ENCODE measurements at places on chromosomes 13 and 19. TPM values are rescaled to one million over a fixed set of nuclear protein-coding genes. Genes with fewer than 3 reads are reported as not detected.

Gene FXYD1
- 5.0 TPM for total RNA-seq

Gene ATP4A
- not detected for total RNA-seq

Gene SLC15A1
- total RNA-seq, result 0.10 TPM

Gene LPAR6
- 62.7 TPM for total RNA-seq

Gene CLDN10
- not detected for total RNA-seq

Gene LILRB4
- not detected for total RNA-seq

Gene C19orf25
- total RNA-seq, result 30.8 TPM

Gene SLC25A41
- 0.35 TPM for total RNA-seq

Gene LHB
- not detected for total RNA-seq

Gene FLT1
- 2.9 TPM for total RNA-seq

All from T-cell (primary cell).